ENCODE measurements at places on chromosomes 1 and 21. TPM values are rescaled to one million over a fixed set of nuclear protein-coding genes. Genes with fewer than 3 reads are reported as not detected.

DNA sequence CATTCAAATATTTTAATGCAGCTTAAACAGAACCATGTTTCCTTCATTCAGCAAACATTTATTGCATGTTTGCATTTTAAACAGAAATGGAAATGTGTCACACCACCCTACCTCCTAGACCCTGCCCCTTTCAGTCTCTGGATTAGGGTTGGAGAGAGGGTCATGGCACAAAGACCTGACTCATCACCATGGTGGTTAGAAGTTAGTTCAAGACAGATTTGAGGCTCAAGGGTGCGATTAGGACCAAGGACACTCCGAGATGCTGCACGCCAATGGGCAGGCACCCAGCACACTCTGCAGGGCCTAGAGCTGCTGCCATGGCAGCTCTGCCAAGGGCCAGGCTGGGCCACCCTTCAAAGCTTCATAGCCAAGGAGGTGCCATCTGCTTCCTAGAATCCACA lies 86.9 kb downstream of the NAV1 start:
- no peak overlapping the region for H3K4me3 ChIP-seq
- H3K4me1 ChIP-seq, result peaks cover 18% of the 10 kb centered on the region
- H3K27me3 ChIP-seq, result no peaks in the 10 kb centered on the region
- no peak for DNase-seq
- H3K36me3 ChIP-seq, result no peaks in the 10 kb centered on the region
- no peak overlapping the region for H3K27ac ChIP-seq

GRCh38 chr1:111629190-111629954 lies 9.8 kb downstream of the RAP1A start:
- H3K4me3 ChIP-seq, result no peak overlapping the region
- DNase-seq, result no peak
- peaks cover 66% of the 10 kb centered on the region for H3K4me1 ChIP-seq
- no peak overlapping the region for H3K27ac ChIP-seq
- H3K27me3 ChIP-seq, result no peaks in the 10 kb centered on the region

DNA sequence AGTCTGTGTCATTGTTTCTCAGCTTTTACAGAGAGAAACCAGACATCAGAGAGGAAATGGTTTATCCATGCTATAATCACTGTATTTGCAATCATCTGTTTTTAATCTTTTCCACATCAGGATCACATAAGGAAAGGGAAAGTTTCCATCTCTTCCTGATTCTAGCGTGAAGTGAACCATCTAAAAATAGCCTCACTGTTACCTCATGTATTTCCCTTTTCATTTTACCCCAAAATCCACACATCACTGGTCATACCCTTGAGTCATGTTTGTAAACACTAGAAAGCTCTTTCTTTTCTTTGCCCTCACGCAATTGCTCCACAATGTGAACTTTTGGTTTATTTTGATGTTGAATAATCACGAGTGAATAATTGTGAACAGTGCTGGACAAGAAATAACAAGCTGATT lies 146.0 kb downstream of the PLA2G4A start:
- no peaks in the 10 kb centered on the region for H3K27me3 ChIP-seq
- peaks cover 5% of the 10 kb centered on the region for H3K36me3 ChIP-seq
- DNase-seq, result no peak
- H3K4me1 ChIP-seq, result peaks cover 12% of the 10 kb centered on the region

GRCh38 chr1:162151900-162152829 lies 82.7 kb downstream of the NOS1AP start:
- no peak for DNase-seq
- H3K4me3 ChIP-seq, result no peak overlapping the region
- H3K27ac ChIP-seq, result no peak overlapping the region
- H3K36me3 ChIP-seq, result no peaks in the 10 kb centered on the region

DNA sequence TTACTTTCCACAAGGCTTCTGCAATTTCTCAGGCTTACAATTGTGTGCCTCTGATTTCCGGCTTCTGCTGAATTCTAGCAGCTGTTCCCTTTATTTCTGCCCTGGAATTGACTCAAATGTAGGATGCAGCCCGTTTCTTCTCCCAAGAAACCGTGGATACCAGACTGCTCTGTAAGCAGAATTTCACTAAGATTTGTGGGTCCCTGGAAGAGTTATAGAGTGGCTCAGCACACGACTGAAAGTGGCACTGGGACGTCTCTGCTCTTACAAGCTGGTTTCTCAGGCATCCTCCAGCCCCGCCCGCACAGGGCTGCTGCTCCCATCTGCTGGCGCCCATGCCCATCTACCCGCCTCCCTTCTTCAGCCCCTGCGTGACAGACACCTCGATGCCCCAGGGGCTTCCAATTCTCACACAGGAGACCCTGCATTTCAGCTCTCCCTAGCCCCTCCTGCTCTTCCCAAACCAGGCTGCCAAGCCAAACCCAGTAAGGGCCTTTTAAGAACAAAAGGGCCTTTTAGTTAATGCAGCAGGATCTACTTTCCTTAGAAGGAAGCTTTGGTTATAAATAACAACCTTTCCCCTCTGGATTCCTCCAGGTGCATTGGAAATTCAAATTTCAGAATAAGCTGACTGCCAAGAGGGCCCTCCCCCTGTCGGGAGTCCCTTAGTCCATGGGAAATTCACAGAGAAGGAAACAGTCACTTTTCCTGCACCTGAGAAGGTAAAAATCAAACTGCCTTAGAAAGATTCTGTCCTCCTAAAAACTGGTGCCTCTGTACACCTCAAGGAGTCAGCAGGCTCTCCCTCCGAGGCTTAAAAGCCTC lies 45.4 kb upstream of the TENT5B start:
- H3K27me3 ChIP-seq, result no peaks in the 10 kb centered on the region
- no peak overlapping the region for H3K4me3 ChIP-seq
- DNase-seq, result no peak
- H3K4me1 ChIP-seq, result no peaks in the 10 kb centered on the region
- H3K36me3 ChIP-seq, result no peaks in the 10 kb centered on the region

- no peaks in the 10 kb centered on the region for H3K27me3 ChIP-seq
- no peak overlapping the region for H3K4me3 ChIP-seq
- H3K4me1 ChIP-seq, result no peaks in the 10 kb centered on the region
- peaks cover 5% of the 10 kb centered on the region for H3K36me3 ChIP-seq
- DNase-seq, result no peak
These were observed 8.3 kb downstream of the TRIM45 start for GRCh38 chr1:117113199-117113598.

GRCh38 chr1:246651012-246651695 lies 73.1 kb upstream of the SCCPDH start:
- no peaks in the 10 kb centered on the region for H3K4me1 ChIP-seq
- H3K27me3 ChIP-seq, result no peaks in the 10 kb centered on the region
- H3K36me3 ChIP-seq, result peaks cover 43% of the 10 kb centered on the region
- H3K4me3 ChIP-seq, result no peak overlapping the region

DNA sequence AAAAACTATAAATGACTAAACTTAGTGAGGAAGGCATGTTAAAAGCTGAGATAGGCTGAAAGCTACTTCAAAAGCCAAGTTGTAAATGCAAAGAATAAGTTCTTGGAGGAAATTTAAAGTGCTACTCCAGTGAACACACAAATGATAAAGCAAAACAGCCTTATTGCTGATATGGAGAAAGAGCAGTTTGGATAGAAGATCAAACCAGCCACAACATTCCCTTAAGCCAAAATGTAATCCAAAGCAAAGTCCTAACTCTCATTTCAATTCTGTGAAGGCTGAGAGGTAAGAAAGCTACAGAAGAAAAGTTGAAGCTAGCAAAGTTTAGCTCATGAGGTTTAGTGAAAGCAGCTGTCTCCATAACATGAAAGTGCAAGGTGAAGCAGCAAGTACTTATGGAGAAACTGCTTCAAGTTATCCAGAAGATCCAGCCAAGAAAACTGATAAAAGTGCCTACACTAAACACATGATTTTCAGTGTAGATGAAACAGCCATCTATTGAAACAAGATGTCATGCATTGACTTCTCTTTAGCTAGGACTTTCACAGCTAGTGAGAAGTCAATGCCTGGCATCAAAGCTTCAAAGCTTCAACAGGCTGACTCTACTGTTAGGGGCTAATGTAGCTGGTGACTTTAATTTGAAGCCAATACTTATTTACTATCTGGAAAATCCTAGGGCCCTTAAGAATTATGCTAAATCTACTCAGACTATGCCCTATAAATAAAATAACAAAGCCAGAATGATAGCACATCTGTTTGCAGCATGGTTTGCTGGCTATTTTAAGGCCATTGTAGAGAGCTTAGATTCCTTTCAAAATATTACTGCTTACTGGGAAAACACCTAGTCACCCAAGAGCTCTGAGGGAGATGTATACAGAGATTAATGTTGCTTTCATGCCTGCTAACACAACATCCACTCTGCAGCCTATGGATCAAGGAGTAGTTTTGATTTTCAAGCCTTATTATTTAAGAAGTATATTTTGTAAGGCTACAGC lies 188.6 kb downstream of the EIF4G3 start:
- no peak overlapping the region for H3K27ac ChIP-seq
- no peak for DNase-seq
- no peaks in the 10 kb centered on the region for H3K27me3 ChIP-seq
- no peaks in the 10 kb centered on the region for H3K36me3 ChIP-seq

DNA sequence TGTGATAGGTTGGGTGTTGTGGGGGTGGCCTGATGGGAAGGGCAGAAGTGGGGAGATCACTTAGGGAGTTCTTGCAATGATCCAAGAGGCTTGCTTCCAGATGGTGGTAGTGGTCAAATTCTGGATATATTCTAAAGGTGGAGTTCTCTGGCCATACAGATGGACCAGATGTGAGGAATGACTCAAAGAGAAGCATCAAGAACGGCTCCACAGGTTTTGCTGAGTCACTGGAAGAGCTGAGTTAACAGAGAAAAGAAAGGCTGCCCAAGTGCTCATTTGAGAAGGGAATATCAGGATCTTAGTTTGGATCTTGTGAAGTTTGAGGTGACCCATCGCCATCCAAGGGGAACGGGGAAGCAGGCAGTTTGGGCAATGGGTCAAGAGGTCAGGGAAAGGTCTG lies 192.9 kb upstream of the GALNT2 start:
- H3K4me3 ChIP-seq, result no peak overlapping the region
- DNase-seq, result no peak
- no peaks in the 10 kb centered on the region for H3K27me3 ChIP-seq
- H3K36me3 ChIP-seq, result no peaks in the 10 kb centered on the region
- H3K4me1 ChIP-seq, result no peaks in the 10 kb centered on the region

GRCh38 chr1:184953600-184954219 lies 20.6 kb downstream of the NIBAN1 start:
- peaks cover 11% of the 10 kb centered on the region for H3K4me1 ChIP-seq
- no peaks in the 10 kb centered on the region for H3K36me3 ChIP-seq
- no peak overlapping the region for H3K27ac ChIP-seq

DNA sequence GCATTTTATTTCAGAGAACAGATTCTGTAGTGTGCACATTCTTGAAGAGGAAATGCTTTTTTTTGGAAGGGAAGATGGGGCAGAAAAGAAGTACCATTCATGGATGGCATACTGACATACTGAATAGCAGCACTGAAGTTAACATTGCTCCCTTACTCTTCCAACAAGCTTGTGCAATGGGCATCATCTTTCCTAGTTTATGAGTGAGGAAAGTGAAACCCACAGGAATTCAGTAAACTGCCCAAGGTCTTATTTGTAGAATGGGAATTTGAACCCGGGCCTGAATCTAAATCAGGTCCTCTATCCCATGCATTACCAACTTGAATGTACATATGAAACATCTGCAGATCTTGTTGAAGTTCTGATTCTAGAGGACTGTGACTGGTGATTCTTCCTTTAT lies 215.7 kb upstream of the FGGY start:
- no peak overlapping the region for H3K27ac ChIP-seq
- no peaks in the 10 kb centered on the region for H3K36me3 ChIP-seq
- H3K4me1 ChIP-seq, result peaks cover 4% of the 10 kb centered on the region
- no peaks in the 10 kb centered on the region for H3K27me3 ChIP-seq
- DNase-seq, result no peak

DNA sequence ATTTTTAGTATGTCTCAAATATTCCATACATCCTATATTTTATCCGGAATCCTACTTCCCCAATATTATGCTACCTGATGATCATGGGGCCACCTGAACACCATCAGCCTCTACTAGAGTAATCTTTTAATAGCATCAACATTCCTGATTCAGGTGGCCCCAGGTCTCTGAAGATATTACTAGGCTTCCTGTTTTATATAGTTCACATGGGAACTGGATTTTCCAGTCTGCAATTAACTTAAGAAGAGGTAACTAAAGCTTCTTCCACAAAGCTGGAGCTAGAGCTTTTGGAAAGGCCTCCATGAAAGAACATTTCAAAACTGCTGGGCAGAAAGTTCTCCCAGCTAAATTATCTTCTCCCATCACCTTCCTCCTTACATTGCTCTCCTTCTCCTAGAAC lies 72.3 kb upstream of the ADAM30 start:
- no peak overlapping the region for H3K27ac ChIP-seq
- peaks cover 15% of the 10 kb centered on the region for H3K4me1 ChIP-seq
- DNase-seq, result no peak

DNA sequence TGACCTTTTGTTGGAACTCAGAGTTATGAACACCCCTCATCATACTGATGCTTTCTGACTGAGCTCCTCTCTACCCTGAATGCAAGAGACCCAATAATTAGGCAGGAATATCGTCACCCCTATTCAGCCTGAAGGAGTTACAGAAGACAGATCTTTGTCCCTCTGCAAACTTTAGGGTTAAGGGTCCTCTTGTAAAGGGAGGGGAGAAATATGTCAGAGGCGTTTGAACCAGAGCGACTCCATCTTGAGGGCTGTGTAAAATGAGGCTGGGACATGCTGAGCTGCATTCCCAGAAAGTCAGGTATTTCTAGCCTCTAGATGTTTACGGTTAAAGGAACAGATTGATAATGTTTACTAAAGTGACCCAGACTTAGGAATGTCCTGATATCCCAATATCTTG lies 10.5 kb upstream of the HMGN1 start:
- H3K36me3 ChIP-seq, result no peaks in the 10 kb centered on the region
- no peak overlapping the region for H3K27ac ChIP-seq
- H3K4me3 ChIP-seq, result no peak overlapping the region
- DNase-seq, result no peak
- no peaks in the 10 kb centered on the region for H3K4me1 ChIP-seq
- peaks cover 1% of the 10 kb centered on the region for H3K27me3 ChIP-seq

GRCh38 chr1:26434161-26434752 lies 2.1 kb downstream of the DHDDS start:
- H3K4me3 ChIP-seq, result no peak overlapping the region
- peaks cover 46% of the 10 kb centered on the region for H3K36me3 ChIP-seq
- no peaks in the 10 kb centered on the region for H3K27me3 ChIP-seq

HCRTR1 gene
- not detected for total RNA-seq

GPR52 gene
- total RNA-seq, result 1.9 TPM

SLC16A1 gene
- 8.6 TPM for total RNA-seq

TAS1R1 gene
- total RNA-seq, result not detected

HSD3B1 gene
- not detected for total RNA-seq
